ENCODE measurements at places on chromosomes 1 and 21. TPM values are rescaled to one million over a fixed set of nuclear protein-coding genes. Genes with fewer than 3 reads are reported as not detected.

The AK5 gene
- not detected for total RNA-seq

The ELK4 gene
- 31.4 TPM for total RNA-seq

The SAMSN1 gene
- 7.4 TPM for total RNA-seq

The FAM89A gene
- 8.0 TPM for total RNA-seq

The CHI3L2 gene
- 25.7 TPM for total RNA-seq

The RNF11 gene
- 114 TPM for total RNA-seq

The MLLT11 gene
- 0.98 TPM for total RNA-seq

The CALML6 gene
- total RNA-seq, result not detected

The NID1 gene
- total RNA-seq, result 91.8 TPM

The KCNQ4 gene
- 0.11 TPM for total RNA-seq

The FCN3 gene
- 12.4 TPM for total RNA-seq

The SLC9A1 gene
- total RNA-seq, result 13.3 TPM

The GRHL3 gene
- 0.27 TPM for total RNA-seq

The SMCP gene
- total RNA-seq, result 2.6 TPM

The TINAGL1 gene
- 229 TPM for total RNA-seq

The MATN1 gene
- total RNA-seq, result 3.0 TPM

The PTGS2 gene
- total RNA-seq, result 4.2 TPM

The LENEP gene
- total RNA-seq, result not detected

The CD2 gene
- 9.7 TPM for total RNA-seq

The SLC39A1 gene
- 109 TPM for total RNA-seq

The NHLH2 gene
- not detected for total RNA-seq

The ATP6V1G3 gene
- not detected for total RNA-seq

The CD1E gene
- not detected for total RNA-seq

The COL6A2 gene
- total RNA-seq, result 79.4 TPM

The LCE1C gene
- total RNA-seq, result not detected

The FLG2 gene
- not detected for total RNA-seq

The IGSF21 gene
- 0.44 TPM for total RNA-seq

The ADAMTS1 gene
- 43.4 TPM for total RNA-seq
